Prostate gland (tissue), 2 donors: ENCODE measurements at places on chromosomes 1 and 21. TPM values are rescaled to one million over a fixed set of nuclear protein-coding genes. Genes with fewer than 3 reads are reported as not detected.

Gene PGLYRP3
- total RNA-seq, result not detected

Gene FALEC
- total RNA-seq, result not detected

Gene NR1I3
- total RNA-seq, result not detected

Gene NECTIN4
- 18.6 TPM for total RNA-seq

DNA sequence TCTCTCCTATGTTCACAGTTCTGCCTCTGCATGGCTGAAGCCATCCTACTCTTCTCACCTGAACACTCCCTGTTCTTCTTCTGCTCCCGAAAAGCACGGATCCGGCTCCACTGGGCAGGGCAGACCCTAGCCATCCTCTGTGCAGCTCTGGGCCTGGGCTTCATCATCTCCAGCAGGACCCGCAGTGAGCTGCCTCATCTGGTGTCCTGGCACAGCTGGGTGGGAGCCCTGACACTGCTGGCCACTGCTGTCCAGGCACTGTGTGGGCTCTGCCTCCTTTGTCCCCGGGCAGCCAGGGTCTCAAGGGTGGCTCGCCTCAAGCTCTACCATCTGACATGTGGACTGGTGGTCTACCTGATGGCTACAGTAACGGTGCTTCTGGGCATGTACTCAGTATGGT is 1.8 kb downstream of the CYB561D1 start:
- H3K27me3 ChIP-seq, result no peaks in the 10 kb centered on the region
- no peak overlapping the region for H3K27ac ChIP-seq
- DNase-seq, result no peak
- H3K36me3 ChIP-seq, result no peaks in the 10 kb centered on the region

Gene PADI1
- total RNA-seq, result 0.34 TPM

GRCh38 chr1:12514590-12514989 is 103.4 kb downstream of the DHRS3 start:
- H3K4me1 ChIP-seq, result no peaks in the 10 kb centered on the region
- H3K27me3 ChIP-seq, result no peaks in the 10 kb centered on the region
- no peak for DNase-seq
- H3K4me3 ChIP-seq, result no peak overlapping the region

Gene LMX1A
- total RNA-seq, result 0.28 TPM

Gene LENEP
- not detected for total RNA-seq

Gene MNDA
- 11.4 TPM for total RNA-seq
